Heart right ventricle (tissue), 16 donors: ENCODE measurements at places on chromosomes 4 and X. TPM values are rescaled to one million over a fixed set of nuclear protein-coding genes. Genes with fewer than 3 reads are reported as not detected.
A peak's percentile ranks its signal among the peaks of the same experiment; 100 is the strongest.

RAI2 gene
- 23.2 TPM for polyA plus RNA-seq

CLRN2 gene
- polyA plus RNA-seq = not detected

USP17L17 gene
- not detected for polyA plus RNA-seq

ADGRL3 gene
- 0.36 TPM for polyA plus RNA-seq

DOK7 gene
- polyA plus RNA-seq = 89.7 TPM

CSAG1 gene
- not detected for polyA plus RNA-seq

DRP2 gene
- 0.01 TPM for polyA plus RNA-seq

DNA sequence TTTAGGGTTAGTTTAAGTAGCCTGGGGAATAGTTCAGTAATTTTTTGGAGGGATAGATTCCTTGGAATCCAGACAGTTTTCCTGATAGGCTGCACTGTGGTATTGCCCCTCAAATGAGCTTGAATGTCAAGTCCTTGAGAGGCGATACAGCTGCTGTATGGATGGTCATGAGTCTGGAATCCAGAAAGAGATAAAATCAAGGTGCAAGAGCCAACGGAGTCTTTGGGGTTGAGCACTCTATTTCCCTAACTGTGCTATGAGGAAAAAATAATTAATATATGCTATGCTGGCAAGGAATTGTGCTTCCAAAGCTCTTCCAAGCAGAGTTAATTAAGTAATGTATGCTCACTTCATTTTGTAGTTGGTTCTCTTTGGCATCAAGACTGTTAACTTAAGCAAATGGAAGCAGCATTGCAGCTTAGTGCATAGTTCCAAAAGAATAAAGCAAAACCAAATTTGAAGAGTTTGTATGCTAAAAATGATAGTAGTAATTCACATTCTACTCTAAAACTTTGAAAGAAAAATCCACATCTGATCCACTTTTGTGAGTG is 48.8 kb downstream of the LIMCH1 start:
- H3K4me3 ChIP-seq = no peak overlapping the region
- no peaks in the 10 kb centered on the region for H3K27me3 ChIP-seq
- no peaks in the 10 kb centered on the region for H3K36me3 ChIP-seq
- no peak for DNase-seq
- peaks cover 14% of the 10 kb centered on the region for H3K4me1 ChIP-seq
- H3K27ac ChIP-seq = no peak overlapping the region

DNA sequence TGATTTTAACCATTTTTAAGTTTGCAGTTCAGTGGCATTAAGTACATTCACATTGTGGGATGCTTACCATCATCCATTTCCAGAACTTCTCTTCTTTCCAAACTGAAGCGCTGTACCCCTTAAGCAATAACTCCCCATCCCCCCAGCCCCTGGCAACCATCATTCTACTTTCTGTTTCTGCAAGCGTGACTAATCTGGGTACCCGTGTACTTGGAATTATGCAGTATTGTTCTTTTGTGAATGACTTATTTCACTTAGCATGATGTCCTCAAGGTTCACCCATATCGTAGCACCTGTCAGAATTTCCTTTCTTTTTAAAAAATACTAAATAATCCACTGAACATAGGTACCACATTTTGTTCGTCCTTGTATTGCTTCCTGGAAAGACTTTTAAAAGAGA is 32.9 kb downstream of the USP9X start:
- no peaks in the 10 kb centered on the region for H3K27me3 ChIP-seq
- no peaks in the 10 kb centered on the region for H3K36me3 ChIP-seq
- DNase-seq = no peak
- H3K27ac ChIP-seq = no peak overlapping the region
- H3K4me1 ChIP-seq = peaks cover 12% of the 10 kb centered on the region

DNA sequence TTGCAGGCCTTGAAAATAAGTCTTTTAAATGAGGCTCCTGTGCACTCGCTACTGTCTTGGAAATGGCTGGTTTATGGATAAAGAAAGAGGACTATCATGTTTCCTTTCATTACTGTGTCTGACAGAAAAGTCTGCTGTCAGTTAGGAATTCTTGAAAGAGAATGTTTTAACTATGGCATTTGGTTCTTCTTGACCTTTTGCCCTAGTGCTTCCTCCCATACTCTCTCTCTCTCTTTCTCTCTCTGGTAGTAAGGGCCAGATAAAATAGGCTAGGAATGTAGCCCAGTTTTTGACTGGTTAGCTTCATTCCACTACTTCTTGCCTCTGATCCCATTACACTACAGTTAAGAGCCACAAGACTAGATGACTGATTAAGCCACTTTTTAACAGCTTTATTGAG is 29.8 kb downstream of the YY2 start:
- no peaks in the 10 kb centered on the region for H3K27me3 ChIP-seq
- H3K4me1 ChIP-seq = no peaks in the 10 kb centered on the region
- no peaks in the 10 kb centered on the region for H3K36me3 ChIP-seq
- no peak for DNase-seq

GRCh38 chr4:183659872-183660242 is 764 bp downstream of the TRAPPC11 start:
- no peak for DNase-seq
- peak overlapping the region; percentile 52 for H3K27ac ChIP-seq
- H3K4me3 ChIP-seq = peak overlapping the region; percentile 81
- H3K36me3 ChIP-seq = no peaks in the 10 kb centered on the region
- no peaks in the 10 kb centered on the region for H3K27me3 ChIP-seq
- peaks cover 21% of the 10 kb centered on the region for H3K4me1 ChIP-seq

DNA sequence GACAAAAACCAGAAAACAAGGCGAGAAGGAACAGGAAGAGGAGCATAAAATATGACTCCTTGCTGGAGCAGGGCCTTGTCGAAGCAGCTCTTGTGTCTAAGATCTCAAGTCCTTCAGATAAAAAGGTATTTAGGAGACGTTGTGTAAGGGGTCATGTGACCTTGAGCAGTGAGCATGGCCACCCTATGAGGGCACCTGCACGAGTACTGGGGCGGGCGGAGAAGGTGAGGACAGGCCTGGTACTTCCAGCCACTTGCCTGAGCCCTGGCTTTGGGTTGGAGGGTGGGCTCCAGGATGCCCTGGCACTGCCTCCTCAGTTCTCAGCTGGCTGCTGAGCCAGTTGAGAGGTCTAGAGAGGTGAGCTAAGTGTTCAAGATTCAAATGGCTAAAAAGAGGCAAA is 29.9 kb downstream of the NSD2 start:
- DNase-seq = no peak
- H3K27me3 ChIP-seq = no peaks in the 10 kb centered on the region

- H3K4me3 ChIP-seq = no peak overlapping the region
- no peak overlapping the region for H3K27ac ChIP-seq
- no peak for DNase-seq
- peaks cover 11% of the 10 kb centered on the region for H3K4me1 ChIP-seq
- H3K36me3 ChIP-seq = no peaks in the 10 kb centered on the region
- H3K27me3 ChIP-seq = no peaks in the 10 kb centered on the region
Observed at GRCh38 chr4:39305912-39306677, 60.1 kb downstream of the RFC1 start.

DNA sequence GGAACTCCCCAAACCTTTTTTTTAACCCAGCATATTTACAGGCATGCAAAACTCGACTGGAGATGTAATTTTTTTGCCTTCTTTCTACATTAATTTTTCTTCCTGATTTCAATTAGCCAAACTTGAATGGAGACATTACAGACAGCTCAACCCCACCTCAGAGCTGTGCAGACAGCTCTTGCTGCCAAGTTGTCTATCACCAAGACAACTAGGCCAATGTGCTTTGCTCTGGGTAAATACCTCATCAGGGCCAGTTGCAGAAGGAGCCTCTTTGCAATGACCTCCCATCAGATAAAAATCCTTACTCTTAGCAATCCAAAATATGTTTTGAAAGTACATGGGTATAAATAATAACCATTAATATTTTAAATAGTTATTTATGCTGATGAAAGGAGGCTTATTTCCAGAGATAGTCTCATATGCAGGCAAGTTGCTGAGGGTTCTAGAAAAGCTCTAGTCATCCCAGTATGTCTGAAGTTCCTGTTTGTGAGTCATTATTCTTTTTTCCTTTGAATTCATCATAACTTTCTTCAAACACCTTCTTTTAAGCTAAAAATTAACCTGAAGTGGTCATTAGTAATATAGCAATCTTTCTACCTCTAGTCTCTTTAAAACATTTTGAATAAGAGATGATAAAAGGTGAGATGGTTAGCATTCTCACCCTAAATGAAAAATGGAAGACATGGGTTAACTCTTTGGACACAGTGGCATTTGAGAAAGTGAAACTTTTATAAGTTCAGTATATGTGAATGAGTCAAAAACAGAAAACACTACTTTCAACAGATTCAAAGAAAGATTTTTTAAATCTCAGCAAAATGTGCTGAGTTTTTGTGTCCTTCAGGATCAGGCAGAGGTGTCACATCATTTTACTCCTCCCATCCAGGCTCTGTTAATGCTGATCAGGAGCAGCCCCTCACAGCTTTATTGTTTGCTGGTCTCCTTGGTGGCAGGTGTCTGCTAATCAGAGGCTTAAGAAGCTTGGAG is 475.5 kb upstream of the FGF16 start:
- H3K27me3 ChIP-seq = no peaks in the 10 kb centered on the region
- no peaks in the 10 kb centered on the region for H3K4me1 ChIP-seq
- H3K36me3 ChIP-seq = no peaks in the 10 kb centered on the region
- no peak for DNase-seq
- H3K4me3 ChIP-seq = no peak overlapping the region
- H3K27ac ChIP-seq = no peak overlapping the region

- no peak overlapping the region for H3K4me3 ChIP-seq
- no peak for DNase-seq
- H3K27ac ChIP-seq = no peak overlapping the region
- no peaks in the 10 kb centered on the region for H3K36me3 ChIP-seq
- peaks cover 56% of the 10 kb centered on the region for H3K4me1 ChIP-seq
- H3K27me3 ChIP-seq = no peaks in the 10 kb centered on the region
Observed at GRCh38 chr4:159224408-159224807, 121.5 kb downstream of the RAPGEF2 start.

- no peaks in the 10 kb centered on the region for H3K4me1 ChIP-seq
- no peaks in the 10 kb centered on the region for H3K27me3 ChIP-seq
- H3K36me3 ChIP-seq = no peaks in the 10 kb centered on the region
- no peak overlapping the region for H3K27ac ChIP-seq
- no peak for DNase-seq
- no peak overlapping the region for H3K4me3 ChIP-seq
Observed at GRCh38 chr4:93776386-93777080, 52.0 kb upstream of the ATOH1 start.

GRCh38 chrX:47229427-47229826 is 3.4 kb upstream of the USP11 start:
- DNase-seq = no peak
- peaks cover 40% of the 10 kb centered on the region for H3K27me3 ChIP-seq
- H3K4me3 ChIP-seq = no peak overlapping the region
- H3K4me1 ChIP-seq = no peaks in the 10 kb centered on the region
- H3K36me3 ChIP-seq = peaks cover 9% of the 10 kb centered on the region

GRCh38 chr4:33086331-33086925 is 2366.3 kb downstream of the PCDH7 start:
- DNase-seq = no peak
- no peaks in the 10 kb centered on the region for H3K4me1 ChIP-seq
- H3K27me3 ChIP-seq = no peaks in the 10 kb centered on the region
- no peaks in the 10 kb centered on the region for H3K36me3 ChIP-seq
- H3K27ac ChIP-seq = no peak overlapping the region

DNA sequence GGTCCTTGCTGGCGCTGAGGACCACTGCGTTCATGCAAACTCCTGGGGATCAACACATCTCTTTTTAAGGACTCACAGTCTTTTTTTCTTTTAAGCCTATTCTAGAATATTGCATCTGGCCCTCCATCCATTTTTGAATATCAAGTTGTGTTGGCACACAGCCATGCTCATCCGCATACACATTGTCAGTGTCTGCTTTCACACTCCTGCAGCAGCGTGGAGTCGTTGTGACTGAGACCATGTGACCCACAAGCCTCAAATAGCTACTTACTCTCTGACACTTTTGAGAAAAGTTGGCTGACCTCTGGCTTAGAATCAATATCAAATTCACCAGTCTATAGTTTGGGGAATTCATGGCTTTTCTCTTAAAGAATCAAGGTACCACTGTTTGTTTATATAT is 191.8 kb upstream of the S100G start:
- no peak overlapping the region for H3K27ac ChIP-seq
- H3K36me3 ChIP-seq = no peaks in the 10 kb centered on the region
- H3K4me3 ChIP-seq = no peak overlapping the region
- H3K4me1 ChIP-seq = no peaks in the 10 kb centered on the region
- H3K27me3 ChIP-seq = no peaks in the 10 kb centered on the region

- H3K4me3 ChIP-seq = no peak overlapping the region
- H3K4me1 ChIP-seq = no peaks in the 10 kb centered on the region
- H3K27me3 ChIP-seq = no peaks in the 10 kb centered on the region
- no peak overlapping the region for H3K27ac ChIP-seq
Observed at GRCh38 chr4:37733240-37733867, 47.2 kb upstream of the RELL1 start.

DNA sequence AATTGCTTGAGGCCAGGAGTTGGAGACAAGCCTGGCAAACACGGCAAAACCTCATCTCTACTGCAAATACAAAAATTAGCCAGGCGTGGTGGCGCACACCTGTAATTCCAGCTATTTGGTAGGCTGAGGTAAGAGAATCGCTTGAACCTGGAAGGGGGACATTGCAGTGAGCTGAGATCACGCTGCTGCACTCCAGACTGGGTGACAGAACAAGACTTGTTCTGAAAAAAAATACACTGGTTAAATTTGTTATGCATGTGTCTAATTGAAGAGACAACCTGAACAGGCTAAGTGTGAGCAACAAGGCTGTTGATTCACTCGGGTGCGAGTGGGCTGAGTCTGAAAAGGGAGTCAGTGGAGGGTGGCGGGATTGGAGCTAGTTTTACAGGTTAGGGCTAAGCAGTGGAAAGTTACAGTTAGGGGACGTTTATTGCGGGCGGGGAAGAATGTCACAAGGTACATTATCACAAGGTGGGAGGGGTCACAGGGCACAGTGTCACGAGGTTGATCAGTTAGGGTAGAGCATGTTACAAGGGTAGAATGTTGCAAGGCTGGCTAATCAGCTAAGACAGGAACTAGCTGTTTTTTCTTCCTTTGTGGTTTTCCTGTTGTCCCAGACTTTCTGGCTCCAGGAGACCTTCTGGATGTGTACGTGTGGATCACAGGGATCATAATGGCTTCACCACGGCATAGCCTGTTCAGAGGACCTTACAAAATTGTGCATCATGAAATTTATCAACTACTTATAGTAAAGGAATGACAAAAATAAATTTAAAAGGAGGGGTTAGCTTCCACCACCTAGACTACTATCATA is 115.8 kb downstream of the NAA11 start:
- H3K4me1 ChIP-seq = peaks cover 9% of the 10 kb centered on the region
- no peak for DNase-seq
- H3K36me3 ChIP-seq = no peaks in the 10 kb centered on the region
- no peak overlapping the region for H3K4me3 ChIP-seq
- no peak overlapping the region for H3K27ac ChIP-seq

- H3K36me3 ChIP-seq = no peaks in the 10 kb centered on the region
- peaks cover 64% of the 10 kb centered on the region for H3K4me1 ChIP-seq
- H3K27me3 ChIP-seq = no peaks in the 10 kb centered on the region
- no peak overlapping the region for H3K27ac ChIP-seq
Observed at GRCh38 chr4:169266661-169267060, 4.1 kb downstream of the SH3RF1 start.
